ENCODE measurements at places on chromosomes 12 and 14.

GRCh38 chr14:32251530-32251929 is 48.5 kb upstream of the RNU6-8 start:
- no peak for DNase-seq

GRCh38 chr12:130970165-130970907 is 16.6 kb downstream of the ADGRD1 start:
- DNase-seq: no peak

DNA sequence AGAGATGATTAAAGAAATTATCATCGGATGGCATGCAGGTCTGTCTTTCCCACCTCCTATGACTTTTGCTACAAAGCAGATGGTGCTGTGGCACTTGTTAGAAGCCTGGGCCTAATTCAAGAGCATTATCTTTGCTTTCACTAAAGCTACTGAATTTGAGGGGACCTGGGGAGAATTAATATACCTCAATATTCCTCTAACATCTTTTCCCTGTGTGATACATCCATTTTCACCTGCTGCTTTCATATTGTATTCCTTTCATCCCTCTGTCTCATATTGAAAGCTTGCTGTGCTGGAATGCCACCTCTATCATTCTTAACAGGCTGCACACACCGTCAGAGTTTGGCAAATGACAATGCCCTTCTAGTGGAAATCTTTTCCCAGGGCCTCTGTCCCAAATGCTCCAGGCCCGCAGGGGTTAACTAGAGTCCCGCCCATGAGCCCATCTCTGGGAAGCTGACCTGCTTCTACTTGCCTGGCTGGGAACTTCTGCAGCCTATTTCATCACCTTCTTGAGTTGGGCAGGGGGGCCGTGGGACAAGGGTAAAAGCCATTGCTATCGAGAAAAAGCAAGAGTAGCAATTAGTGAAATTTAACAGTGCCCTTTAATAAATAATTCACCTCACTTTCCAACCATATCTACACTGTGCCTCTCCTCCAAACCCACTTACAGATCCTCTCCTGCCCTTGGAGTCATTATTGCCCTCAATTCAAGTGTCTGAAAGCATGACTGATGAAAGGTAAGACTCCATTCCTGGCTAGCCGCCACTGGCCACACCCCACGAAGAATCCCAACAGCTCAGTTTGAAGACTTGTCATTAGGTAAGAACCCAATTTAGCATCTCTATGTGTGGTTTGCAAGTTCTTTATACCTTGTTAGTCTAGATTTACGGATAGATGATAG is 126.7 kb upstream of the BTG1 start:
- DNase-seq: no peak

GRCh38 chr14:49778421-49778820 is 10.5 kb downstream of the KLHDC2 start:
- DNase-seq: no peak

DNA sequence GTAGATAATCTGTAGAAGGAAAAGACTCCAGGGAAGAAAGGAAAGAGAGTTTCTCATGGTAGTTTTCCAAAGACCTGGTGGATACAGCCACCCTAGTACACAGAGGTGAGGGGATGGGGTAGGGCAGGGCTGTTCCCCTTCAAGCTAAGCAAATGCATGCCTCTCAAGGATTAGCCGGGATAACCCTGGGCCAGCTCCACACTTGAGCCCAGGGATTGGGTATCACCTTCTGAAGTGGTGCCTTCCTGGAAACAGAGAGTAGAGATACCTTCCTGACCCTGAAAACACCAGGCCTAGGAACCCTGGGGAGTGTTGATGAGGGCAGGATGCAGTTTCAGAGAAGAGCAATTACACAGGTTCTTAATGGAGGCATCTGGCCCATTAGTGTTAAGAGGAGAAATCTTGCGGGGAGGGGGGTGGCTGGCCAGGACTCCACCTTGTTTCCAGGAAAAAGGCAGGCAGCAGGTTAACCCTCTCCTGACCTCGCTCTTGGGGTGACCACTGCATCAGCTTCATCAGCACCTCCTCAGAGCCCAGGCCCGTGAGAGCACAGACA is 106.9 kb upstream of the TMEM233 start:
- DNase-seq: no peak

DNA sequence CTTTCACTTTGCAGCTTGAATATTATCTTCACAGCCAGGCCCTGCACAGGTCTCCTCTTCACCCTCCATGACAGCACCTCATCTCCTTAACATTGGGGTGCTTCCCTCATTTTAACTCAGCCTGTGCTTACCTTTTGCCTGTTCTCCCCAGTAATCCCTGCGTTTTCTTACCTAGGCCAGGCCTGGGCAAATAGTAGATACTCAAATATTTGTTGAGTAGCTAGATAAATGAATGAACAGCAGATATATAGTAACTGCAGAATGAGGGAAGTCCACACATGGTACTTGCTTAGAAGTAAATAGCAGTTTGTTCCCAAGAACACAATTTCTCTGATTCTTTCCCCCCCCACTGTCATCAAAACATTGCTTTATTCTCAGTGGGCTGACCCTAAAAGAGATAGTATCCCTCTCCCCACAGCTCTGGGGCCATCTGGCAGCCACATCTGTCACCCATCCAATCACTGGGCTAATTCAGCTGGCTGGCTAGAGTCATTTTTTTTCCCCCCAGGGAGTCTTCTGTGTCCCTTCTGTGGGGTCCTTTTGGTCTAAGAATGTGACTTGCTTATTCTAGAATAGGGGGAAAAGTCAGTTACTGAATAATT is 43.2 kb downstream of the APPL2 start:
- no peak for DNase-seq

DNA sequence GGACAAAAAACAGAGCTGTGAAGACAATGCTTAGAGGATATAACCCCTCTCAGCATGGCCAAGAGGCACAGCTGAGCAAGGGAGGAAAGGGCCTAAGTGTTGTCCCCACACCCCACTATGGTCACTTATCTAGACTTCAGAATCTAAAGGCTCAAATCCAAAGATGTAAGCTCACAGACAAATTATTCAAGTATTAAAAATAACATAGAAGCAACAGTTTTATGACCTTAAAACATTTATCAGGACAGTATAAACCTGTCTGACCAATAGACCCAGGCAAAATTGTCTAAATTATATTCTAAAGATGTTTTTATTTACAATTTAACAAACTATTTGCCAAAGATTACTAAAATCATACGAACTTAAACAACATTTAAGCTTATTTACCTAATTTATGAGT is 28.1 kb upstream of the PRICKLE1 start:
- no peak for DNase-seq

GRCh38 chr12:91819132-91819447 is 326.6 kb downstream of the BTG1 start:
- DNase-seq: no peak

- no peak for DNase-seq
These were observed 30.5 kb upstream of the SLC15A5 start for GRCh38 chr12:16307856-16308475.

- no peak for DNase-seq
These were observed 16.8 kb downstream of the ATP5MC2 start for GRCh38 chr12:53659011-53659551.

GRCh38 chr12:94273272-94273671 is 124.9 kb downstream of the PLXNC1 start:
- DNase-seq: no peak

- no peak for DNase-seq
These were observed 416.0 kb downstream of the LRIG3 start for GRCh38 chr12:58504143-58504938.

DNA sequence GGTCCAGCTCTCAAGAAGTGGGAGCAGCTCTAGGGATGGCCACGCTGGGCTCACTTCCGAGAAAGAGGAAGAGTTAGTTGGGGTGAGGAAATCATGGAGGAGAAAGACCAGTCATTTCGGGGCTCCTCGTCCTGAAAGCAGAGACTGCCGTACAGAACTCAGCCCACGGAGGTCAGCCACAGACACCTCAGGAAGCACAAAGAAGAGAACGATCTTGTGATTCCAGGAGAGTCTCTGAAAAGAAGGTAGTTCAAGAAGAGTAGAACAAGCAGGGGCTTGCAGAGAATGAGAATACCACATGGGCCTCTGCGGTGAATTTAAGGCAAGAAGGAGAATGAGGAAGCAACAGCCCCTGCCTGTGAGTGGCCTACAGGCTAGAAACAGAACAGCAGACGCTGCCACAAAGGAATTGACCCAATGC is 311.9 kb downstream of the CACNA1C start:
- DNase-seq: no peak

GRCh38 chr12:49876070-49876469 is 27.6 kb downstream of the FAIM2 start:
- DNase-seq: no peak

GRCh38 chr14:41773536-41774279 is 167.0 kb downstream of the LRFN5 start:
- no peak for DNase-seq

- DNase-seq: no peak
These were observed 234.9 kb downstream of the SUDS3 start for GRCh38 chr12:118611295-118611694.

DNA sequence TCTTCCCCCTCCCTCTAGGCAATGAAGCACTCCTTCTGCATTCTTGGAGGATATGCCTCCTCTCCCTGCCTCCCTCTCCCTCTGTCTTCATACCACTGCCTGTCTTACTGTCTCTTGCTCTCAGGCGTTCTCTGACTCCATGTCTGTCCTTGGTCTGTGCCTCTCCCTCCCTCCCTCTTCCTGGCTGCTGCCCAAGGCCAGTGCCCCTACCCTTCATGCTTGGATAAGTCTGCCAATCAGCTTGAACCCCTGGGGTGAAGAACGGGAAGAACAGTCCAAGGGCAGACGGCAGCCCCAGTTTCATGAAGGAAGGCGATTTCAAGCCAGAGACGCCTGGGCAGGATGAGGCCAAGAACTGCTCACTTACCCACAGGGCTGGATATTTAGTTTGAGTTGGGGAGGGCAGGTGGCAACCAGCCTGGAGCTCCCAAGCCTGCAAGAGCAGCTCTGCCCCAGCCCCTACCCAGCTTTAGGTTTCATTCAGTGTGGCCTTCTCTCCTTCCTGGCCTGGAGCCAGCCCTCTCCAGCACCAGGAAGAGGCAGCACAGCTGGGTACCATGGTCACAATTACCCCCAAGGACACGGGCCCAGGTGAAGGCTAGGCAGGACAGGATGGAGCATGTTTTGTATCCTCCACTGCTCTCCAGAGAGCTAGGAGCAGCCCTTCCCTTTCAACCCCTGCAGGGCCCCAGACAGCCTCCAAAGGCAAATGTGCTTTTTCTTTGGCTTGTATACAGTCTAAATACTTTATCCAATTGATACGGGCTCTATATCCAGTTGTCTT is 35.8 kb upstream of the LTBP2 start:
- DNase-seq: no peak

DNA sequence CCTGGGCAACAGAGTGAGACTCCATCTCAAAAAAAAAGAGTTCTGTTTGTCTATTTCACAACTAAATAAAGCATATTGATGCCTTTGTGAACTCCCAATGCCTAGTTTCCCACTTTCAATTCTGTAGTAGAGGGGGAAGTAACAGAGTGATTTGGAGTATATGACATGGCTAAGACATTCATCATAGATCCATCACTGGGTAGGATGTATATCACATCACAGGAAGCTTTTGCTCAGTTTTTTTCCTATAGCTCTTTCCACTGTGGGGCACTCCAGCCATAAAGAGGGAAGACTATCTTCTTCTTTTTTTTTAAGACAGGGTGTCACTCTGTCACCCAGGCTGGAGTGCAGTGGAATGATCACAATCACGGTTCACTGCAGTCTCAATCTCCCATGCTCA is 154.0 kb upstream of the BCL2L14 start:
- DNase-seq: no peak

DNA sequence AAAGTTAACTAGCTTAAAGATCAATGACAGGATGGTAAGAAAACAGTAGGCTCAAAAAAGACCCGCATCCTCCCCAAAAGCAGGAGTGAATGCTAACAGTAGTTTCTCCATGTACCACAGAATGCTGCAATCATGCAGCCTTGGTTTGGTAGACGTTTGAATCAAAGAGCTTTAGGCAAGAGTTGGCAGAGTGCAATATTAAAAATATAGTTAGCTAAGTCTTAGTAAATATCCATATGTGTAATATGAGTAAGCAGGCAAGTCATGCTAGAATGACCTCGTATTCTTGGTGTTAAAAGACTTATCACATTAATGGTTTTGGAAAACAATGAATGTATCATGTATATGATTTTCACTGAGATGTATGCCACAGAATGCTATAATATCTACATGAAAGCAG is 18.8 kb upstream of the KLRF1 start:
- DNase-seq: no peak

DNA sequence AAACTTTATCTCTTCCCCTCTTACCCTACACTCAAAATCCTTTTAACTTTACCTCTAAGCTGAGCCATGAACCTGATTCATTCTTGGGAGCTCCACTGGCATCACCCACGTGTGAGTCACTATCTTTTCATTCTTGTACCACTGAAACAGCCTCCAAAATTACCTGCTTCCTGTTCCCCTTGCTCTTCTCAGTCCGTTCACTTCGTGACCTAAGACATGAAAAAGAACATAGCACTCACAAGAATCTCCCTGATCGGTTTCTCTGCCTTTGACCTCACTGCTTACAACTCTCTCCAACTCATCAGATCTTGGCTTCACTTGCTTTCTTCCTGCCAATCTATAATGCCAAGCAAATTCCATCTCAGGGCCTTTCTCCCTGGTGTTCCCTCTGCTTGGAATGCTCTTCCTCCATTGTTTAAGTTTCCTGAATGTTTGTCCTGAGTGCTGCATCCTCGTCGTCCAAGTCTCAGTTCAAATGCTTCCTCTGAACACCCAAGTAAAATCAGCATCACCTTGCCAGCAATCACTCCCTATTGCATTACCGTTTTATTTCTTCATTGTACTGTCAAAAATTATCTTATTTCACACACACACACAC is 9.2 kb downstream of the GLIPR1 start:
- peak; percentile 51 for DNase-seq

- no peak for DNase-seq
These were observed 12.0 kb downstream of the KIF26A start for GRCh38 chr14:104150136-104151025.

- no peak for DNase-seq
These were observed 9.7 kb upstream of the CRY1 start for GRCh38 chr12:107103097-107103496.

GRCh38 chr14:89978656-89979055 is 22.9 kb downstream of the TDP1 start:
- DNase-seq: no peak

- no peak for DNase-seq
These were observed 84.6 kb upstream of the NAV3 start for GRCh38 chr12:77746096-77746495.

GRCh38 chr14:63308723-63309317 is 9.9 kb downstream of the GPHB5 start:
- DNase-seq: peak; percentile 1

- no peak for DNase-seq
These were observed 4.0 kb downstream of the MYL2 start for GRCh38 chr12:110916295-110916875.

- no peak for DNase-seq
These were observed 39.6 kb downstream of the RHOF start for GRCh38 chr12:121753844-121754264.

DNA sequence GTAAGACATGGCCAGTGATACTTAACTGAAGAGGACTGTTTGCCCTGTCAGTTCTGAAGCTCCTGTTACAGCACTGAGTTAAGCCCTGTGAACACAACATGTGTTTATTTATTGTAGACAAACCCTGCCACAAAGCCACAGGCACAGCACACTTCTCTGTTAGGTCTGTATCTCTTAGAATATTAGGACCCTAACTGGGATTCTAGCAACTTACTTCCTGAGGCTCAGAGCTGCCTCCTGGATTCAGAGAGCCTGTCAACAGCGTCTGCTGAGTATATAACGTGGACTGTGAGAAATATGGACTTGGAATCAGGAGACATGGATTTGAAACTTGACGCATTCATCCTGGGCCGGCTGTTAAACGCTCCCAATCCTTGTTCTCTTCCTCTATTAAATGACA is 135.0 kb upstream of the HIF1A start:
- no peak for DNase-seq
